Naive thymus-derived CD4-positive, alpha-beta T cell (primary cell): ENCODE measurements at places on chromosomes 6 and 20.

DNA sequence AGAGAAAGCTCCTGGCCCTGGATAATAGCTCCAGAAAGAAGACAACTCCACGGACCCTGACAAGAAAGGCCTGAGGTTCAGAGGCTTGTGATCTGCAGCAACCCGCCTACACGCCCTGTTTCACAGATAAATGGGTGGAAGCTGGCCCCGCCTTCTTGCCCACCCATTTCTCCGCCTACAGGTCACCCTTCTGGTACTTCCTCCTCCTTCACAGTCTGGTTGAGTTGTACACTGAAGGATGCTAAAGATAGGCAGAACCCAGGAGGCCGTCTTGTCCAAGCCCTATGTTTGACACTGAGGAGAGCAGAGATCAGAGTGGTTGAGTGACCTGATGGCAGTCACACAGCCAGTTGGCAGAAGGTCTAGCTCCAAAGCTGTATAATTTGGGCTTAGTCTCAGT is 34.2 kb upstream of the MDGA1 start:
- peaks cover 4% of the 10 kb centered on the region for H3K4me1 ChIP-seq
- DNase-seq: peak; percentile 32
- no peaks in the 10 kb centered on the region for H3K36me3 ChIP-seq
- H3K4me3 ChIP-seq: no peak overlapping the region

- DNase-seq: no peak
- no peaks in the 10 kb centered on the region for H3K27me3 ChIP-seq
- no peak overlapping the region for H3K27ac ChIP-seq
- H3K4me3 ChIP-seq: no peak overlapping the region
- H3K36me3 ChIP-seq: peaks cover 8% of the 10 kb centered on the region
- H3K4me1 ChIP-seq: no peaks in the 10 kb centered on the region
Observed at GRCh38 chr6:151434369-151434768, 17.6 kb downstream of the RMND1 start.

- DNase-seq: no peak
- no peaks in the 10 kb centered on the region for H3K4me1 ChIP-seq
- H3K27me3 ChIP-seq: no peaks in the 10 kb centered on the region
- H3K36me3 ChIP-seq: no peaks in the 10 kb centered on the region
Observed at GRCh38 chr6:14294270-14294951, 176.8 kb downstream of the CD83 start.

- no peaks in the 10 kb centered on the region for H3K27me3 ChIP-seq
- H3K27ac ChIP-seq: peak overlapping the region; percentile 76
- peak overlapping the region; percentile 47 for H3K4me3 ChIP-seq
- no peaks in the 10 kb centered on the region for H3K36me3 ChIP-seq
- DNase-seq: peak; percentile 44
- peaks cover 70% of the 10 kb centered on the region for H3K4me1 ChIP-seq
Observed at GRCh38 chr20:44642203-44643153, 9.0 kb downstream of the ADA start.

DNA sequence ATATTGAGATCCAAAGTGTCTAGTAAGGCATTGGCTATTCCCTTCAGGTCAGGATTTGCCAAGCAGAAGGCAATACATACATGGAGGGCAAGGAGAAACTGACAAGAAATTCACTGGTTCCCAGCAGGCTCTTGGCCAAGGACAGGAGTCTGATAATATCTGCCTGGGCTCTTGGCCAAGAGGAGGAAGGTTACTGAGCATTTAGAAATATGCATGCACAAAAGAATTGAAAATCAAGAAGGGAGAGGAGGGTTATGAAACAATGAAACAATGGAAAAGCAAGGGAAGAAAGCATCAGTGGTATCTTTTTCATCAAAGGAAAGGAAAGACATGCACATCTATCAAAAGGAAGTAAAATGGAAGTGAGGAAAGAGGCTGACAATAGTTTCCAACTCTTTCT is 42.4 kb downstream of the ARHGAP18 start:
- H3K27me3 ChIP-seq: no peaks in the 10 kb centered on the region
- H3K27ac ChIP-seq: no peak overlapping the region
- no peak for DNase-seq
- no peaks in the 10 kb centered on the region for H3K36me3 ChIP-seq
